ENCODE measurements at places on chromosomes 3 and 15. TPM values are rescaled to one million over a fixed set of nuclear protein-coding genes. Genes with fewer than 3 reads are reported as not detected.

DNA sequence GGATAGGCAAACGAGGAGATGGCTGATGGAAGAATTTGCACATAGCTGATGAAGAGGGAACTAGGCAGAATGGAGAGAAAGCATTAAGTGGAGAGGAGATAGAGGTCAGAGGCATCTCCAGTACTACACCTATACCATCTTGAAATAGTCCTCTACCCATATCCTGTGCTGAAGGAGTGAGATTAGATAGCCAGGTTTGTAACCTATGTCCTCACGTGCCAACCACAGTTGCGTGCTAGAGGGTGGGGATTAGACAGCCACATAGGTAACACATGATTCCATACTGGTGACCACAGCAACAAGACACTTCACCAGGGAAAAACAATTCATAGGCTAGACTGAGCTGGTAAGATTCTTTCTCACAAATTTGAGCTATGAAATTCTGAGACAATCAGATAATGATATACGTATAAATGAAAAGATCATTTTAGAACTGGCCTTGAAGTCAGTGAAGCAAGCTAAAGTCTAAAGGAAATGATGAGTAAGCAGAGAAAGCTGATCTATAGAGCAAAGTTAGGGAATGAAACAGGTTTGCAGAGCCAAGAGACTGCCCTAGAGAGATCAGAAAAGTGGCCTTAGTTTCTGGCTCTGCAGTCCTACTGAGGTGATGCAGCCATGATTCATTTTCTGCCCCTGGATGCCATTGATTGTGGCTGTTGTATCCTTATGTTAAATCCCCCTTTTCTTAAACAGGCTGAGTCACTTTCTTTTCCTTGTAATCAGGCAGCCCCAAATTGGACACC is 17.7 kb downstream of the MYNN start:
- no peak for DNase-seq

The SERPINI2 gene
- not detected for total RNA-seq

The TMEM89 gene
- total RNA-seq: 0.13 TPM

The VILL gene
- 2.2 TPM for total RNA-seq

DNA sequence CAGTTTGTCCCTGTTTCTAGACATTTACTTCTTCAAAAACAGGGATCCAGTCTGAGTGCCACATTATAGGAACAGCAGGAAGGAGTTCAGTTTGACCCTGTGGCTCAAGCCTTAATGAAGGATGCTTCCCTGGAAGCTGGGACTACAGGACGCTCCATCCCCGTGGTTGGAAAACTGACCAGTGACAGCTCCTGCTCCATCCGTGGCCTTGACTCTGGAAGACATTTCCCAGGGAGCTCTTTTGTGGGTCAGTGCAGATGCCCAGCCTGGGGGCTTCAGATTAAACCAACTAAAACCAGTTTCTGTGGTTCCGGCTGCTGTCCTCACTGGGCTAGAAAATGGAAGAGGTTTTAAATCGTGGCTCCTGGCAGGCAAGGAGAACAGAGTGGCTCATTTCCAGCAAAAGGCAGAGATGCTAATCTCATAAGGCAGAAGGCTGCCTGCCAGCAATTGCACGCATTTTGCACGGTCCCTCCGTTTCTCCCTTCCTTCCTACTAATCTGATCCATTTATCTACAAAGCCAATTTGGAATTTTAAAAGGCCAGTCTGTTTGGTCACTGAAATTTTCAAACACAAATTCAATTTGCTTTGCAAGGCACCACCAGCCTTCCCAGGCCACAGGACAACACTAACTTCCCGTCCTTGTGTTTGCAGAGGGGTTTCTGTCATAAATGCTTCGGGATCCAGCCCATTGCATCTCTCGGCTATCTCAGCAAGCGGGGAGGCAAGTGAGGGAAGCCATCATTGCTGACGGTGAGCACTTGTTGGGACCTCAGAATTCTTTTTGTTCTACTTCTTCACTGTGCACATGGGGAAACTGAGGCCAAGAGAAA is 6.2 kb upstream of the SSUH2 start:
- no peak for DNase-seq

Measured in dermis microvascular lymphatic vessel endothelial cell (primary cell).